SK-N-SH (cell line): ENCODE measurements at places on chromosomes 6 and 20.
A peak's percentile ranks its signal among the peaks of the same experiment; 100 is the strongest.

DNA sequence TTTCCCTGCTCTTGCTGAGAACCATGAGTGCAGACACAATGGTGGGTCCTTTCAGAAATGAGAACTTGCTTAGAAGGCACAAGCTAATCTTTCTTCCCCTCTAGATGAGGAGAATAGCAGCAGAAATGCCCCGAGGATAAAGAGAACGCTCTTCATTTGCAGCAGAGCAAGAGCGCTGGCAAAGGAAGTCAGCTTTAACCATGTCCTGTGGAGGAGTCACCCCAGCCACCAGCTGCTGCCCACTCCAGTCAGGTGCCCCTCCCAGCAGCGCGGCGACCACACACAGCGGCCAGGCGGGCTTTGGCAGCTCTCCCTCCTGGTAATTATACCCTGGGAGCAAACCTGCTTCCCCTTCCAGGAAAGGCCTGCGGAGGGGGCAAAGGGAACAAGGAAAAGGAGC is 42.4 kb upstream of the EMILIN3 start:
- DNase-seq, result peak; percentile 78

GRCh38 chr6:44042989-44043478 is 84.2 kb downstream of the MRPL14 start:
- no peak for DNase-seq

DNA sequence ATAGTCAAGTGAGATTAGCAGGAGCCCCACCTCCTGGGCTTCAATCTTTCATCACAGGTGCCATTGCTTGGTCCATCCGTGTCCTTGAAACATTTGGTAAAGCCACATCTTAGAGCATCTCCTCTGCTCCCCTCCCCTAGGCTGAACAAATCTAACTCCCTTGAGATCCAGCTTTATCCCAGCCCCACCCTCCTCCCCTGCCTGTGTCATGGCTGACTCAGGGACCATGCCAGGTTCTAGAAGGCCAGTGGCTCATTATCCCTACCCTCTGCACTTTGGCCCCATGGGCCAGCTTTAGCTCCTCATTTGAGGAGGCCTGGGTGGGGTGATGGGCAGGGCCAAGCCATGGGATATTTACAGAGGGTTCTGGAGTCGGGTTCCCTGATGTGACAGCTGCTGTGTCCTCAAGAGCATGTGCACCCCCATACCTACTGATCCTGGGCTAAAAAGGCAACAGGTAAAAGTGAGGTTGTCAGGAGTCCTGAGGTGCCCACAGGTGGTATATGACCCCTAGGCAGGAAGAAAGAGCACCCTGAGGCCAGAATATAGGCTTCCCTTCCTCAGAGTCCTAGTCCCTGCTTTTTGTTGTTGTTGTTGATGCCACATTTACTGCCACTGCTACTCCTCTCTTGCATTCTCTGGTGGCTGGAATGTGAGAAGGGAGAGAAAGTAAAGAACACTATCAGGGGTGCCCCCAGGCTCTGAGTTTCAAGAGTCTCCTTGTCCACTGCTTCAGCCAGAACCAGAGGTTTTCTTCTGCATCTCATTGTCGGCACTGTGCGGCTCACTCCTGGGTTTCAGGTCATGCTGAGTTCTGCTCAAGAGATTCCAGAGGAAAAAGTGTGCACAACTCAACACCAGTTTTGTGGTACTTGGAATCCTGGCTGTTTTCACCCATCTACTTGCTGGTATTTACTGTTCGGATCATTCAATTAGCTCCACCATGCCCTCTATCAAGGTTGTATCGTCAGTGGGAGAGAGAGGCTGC is 228.4 kb downstream of the LRFN2 start:
- no peak for DNase-seq

GRCh38 chr6:109263873-109264700 is 118.2 kb downstream of the CD164 start:
- no peak for DNase-seq

DNA sequence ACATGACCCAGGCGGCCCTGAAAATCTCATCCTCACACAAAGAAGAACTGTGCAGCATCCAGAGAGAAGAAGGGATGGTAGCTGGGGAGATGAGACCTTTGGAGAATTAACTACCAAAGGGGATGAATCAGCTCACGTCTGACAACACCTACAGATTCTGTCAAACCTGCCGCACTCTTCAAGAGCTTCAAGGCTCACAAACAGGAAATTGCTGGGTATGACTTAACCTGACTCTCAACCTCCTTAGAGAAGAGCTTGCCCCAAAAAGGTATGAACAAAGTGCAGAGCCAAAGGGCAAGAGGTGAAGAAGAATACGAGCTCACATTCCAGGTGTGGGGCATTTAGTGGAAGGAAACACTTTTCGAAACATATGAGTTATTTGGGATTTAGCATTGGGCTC is 139.8 kb downstream of the BACH2 start:
- no peak for DNase-seq

GRCh38 chr6:44176762-44177509 is 18.3 kb downstream of the CAPN11 start:
- DNase-seq, result no peak

GRCh38 chr6:36598326-36598725 is 4.2 kb downstream of the SRSF3 start:
- DNase-seq, result no peak

DNA sequence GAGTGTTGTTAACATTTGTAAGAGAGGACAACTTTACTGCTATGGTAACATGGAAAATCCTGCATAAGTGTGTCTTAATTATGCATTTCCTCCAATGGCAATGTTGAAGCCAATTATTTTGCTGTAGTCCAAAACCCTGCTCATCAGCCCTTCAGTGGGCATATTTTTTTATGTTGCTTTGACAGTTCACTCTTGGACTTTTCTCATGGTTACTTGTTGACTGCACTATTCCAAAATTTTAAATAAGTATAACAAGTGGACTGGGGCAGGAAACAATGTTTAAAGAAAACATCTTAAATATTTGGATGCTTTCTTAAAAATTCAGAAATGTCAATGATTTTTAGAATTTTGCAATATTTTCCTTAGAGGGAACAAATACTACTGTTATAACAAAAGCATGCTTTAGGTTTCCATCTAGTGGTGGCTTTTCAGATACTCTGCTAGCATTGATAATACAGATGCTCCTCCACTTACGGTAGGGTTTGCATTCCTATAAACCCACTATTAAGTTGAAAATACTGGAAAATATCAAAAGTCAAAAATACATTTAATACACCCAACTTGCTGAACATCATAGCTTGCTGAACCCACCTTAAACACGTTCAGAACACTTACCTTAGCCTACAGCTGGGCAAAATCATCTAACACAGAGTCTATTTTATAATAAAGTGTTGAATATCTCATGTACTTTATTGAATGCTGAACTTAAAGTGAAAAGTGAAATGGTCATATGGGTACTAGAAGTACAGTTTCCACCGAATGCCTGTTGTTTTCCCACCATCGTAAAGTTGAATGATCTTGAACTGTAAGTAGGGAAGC is 86.4 kb downstream of the ADGRG6 start:
- DNase-seq, result peak; percentile 15

DNA sequence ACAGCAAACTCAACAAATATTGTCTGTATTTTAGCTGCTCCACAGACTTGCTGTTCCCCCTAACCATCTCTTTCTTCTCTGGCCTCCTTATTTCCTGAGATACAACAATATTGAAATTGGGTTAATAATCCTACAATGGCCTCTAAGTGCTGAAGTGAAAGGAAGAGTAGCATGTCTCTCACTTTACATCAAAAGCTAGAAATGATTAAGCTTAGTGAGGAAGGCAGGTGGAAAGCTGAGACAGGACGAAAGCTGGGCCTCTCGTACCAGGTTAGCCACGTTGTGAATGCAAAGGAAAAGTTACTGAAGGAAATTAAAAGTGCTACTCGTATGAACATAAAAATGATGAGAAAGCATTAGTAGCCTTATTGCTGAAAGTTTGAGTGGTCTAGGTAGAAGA is 63.8 kb downstream of the ELOVL5 start:
- no peak for DNase-seq

GRCh38 chr20:37880726-37881591 is 22.0 kb upstream of the VSTM2L start:
- DNase-seq, result peak; percentile 96

GRCh38 chr20:11881449-11881848 is 36.2 kb upstream of the BTBD3 start:
- no peak for DNase-seq

DNA sequence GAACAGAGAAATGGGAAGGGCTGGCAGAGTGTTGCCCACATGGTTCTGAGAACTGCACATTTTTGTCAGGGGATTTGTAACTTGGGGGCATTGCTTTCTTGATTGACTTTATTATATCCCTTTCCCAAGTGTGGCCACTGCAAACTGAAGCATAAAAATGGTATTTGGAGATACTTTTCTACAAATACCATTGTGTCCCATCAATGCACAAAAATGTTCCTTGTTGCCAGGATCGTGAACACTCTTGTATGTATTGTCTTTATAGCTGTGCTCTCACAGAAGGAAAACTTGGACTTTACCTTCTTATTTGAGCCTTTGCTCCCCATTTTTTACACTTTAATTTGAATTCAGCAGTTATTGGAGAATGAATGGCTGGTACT is 57.1 kb upstream of the C20orf144 start:
- DNase-seq, result no peak

GRCh38 chr20:53712212-53712977 is 118.8 kb upstream of the ZNF217 start:
- DNase-seq, result no peak

DNA sequence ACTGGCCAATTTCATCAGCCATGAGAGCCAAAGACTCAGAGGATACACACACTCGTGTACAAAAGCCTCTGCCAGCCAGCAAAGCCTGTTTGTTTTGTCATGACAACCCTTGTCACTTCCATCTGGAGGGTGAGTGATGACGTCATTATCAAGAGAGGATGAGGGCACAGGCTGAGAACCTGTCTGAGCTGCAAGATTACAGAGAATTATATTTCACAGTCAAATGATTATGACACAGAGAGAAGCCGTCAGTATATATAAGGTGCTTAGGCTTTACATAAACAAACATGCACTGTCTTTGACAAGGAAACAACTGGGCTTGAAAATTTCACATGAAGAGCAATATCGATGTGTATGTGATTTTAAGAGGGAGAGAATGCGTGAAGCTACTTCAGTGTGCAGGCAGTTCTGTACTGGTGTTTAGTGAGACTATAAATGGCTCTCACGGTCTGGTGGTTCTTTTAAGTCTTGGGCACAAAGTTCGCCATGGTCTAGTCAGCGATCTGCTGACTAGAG is 36.5 kb upstream of the BCLAF1 start:
- DNase-seq, result peak; percentile 54

DNA sequence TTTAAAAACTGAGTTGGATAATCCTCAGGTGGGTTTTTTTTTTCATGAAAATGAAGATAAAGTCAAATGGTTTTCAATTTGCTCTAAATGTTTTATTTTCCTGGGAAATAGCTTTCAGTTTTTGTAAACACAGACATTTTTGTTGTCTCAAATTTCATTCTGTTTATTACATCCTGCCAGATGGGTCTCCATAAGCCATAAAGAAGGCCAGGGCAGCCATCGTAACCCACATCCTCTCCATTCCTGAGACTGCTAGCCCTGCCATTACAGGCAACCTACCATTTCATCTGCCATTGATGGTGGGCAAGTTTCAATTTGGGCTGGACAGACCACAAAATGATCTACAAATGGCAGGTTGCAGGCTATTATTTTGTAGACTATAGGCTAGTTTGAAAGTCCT is 60.8 kb downstream of the BTBD3 start:
- DNase-seq, result no peak

- DNase-seq, result no peak
Measured at GRCh38 chr6:38080360-38080759, 260.8 kb downstream of the ZFAND3 start.

DNA sequence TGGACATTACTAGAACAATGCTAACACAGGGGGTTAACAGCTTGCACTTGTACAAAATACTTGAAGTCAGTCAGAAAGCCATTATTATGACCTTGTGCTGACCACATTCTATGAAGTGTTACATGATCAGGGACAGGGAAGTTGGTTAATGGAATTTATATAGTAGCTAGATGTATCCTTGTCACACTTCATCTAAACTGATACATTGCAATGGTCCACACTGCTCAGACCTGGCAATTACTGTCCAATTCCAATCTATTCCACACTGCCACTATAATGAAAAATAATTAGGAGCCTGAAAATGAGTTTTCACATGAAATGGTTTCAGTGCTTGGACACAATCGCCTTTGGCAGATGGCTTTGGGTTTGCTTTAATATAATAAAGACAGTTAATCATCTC is 850.8 kb downstream of the EPHA7 start:
- DNase-seq, result no peak

DNA sequence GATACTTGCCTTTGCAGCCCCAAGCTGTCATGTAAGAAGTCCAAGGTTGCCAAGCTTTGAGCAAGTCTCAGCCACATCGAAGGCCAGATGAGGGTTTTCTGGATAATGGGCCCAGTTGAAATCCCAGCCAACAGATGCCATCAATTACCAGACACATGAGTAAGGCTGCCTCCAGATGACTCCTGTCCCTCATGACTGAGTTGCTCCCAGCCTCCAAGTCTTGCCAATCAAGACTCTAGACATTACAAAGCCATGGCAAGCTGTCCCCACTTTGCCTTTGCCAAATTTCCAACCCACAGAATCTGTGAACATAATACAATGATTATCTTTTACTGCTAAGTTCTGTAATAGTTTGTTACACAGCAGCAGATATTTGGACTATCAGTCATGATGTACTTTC is 76.8 kb upstream of the ARMC2 start:
- DNase-seq, result no peak

DNA sequence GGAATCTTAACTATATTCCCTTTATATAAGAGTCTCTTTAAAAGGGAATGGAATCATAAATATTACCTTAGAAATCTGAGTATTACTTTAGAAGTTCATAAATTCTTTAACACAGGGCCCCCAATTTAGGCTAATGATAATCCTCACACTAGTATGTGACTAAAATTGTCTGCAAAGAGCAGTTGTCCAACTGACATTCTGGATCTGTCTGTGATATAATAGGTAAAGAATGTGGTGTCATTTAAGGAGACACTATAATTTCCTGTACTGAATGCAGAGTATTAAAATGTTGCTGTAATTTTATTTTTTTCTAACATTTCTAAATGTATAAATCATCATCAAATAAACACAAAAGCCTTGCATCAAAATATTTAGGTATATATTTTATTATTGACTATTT is 128.5 kb upstream of the DST start:
- DNase-seq, result no peak

DNA sequence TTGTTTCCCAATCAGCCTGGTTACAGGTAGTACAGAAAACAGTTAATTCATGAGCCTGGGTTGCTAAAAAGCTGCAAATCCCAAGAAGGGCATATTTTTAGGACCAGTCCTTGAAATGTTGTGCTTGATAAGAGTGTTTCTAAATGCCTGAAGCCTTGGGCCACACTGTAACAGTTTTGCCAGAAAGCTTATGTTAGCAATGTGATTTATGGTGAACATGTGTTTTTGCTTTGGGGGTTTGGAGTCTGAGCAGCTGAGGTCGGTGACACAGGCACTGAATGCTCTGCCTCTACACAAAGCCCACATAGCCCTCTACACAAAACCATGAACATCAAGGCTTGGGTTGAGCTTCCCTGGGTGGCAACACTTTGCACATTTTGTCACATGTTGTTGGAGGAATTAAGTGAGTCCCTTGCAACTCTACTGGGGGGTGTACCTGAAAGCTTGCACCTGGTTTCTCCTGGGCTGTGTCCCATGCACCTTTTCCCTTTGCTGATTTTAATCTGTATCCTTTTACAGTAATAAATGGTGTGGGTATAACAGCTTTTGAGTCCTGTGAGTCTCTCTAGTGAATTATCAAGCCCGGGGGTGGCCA is 22.2 kb downstream of the AHI1 start:
- DNase-seq, result peak; percentile 62

GRCh38 chr6:126531286-126531685 is 191.4 kb downstream of the CENPW start:
- no peak for DNase-seq

GRCh38 chr20:56766528-56766927 is 137.4 kb downstream of the TFAP2C start:
- DNase-seq, result no peak

GRCh38 chr6:14100138-14100537 is 17.4 kb upstream of the CD83 start:
- DNase-seq, result no peak
